CD4-positive, alpha-beta T cell treated with Interleukin-12 subunit alpha and Interleukin-12 subunit beta, for 1 hour (primary cell): ENCODE measurements at places on chromosomes 7 and 10.

DNA sequence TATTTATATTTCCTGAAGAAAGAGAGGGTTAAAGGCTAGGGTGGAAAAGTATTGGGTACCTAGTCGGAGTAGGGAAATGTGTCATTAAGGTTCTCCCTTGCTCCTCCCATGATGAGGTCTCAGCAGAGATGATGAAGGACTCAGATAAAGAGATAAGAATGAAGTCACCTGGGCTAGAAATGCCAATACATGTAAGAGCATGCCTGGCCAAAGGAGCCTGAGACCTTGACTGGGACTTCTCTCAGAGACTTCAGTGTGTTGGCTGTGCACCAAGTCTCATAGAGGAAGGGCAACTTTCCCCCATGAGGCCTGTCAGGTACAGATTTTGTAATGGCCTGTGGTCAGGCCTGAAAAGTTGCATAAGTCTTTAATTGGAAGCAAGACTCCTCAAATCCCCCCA is 361.0 kb upstream of the CDC14C start:
- no peak for DNase-seq

GRCh38 chr10:4061441-4061951 is 276.5 kb upstream of the KLF6 start:
- DNase-seq = no peak

GRCh38 chr10:63702092-63702491 is 180.9 kb downstream of the REEP3 start:
- no peak for DNase-seq

- no peak for DNase-seq
These were observed 176.8 kb downstream of the PRKG1 start for GRCh38 chr10:51251110-51251509.

GRCh38 chr7:106666353-106666752 is 5.4 kb upstream of the CCDC71L start:
- DNase-seq = no peak

DNA sequence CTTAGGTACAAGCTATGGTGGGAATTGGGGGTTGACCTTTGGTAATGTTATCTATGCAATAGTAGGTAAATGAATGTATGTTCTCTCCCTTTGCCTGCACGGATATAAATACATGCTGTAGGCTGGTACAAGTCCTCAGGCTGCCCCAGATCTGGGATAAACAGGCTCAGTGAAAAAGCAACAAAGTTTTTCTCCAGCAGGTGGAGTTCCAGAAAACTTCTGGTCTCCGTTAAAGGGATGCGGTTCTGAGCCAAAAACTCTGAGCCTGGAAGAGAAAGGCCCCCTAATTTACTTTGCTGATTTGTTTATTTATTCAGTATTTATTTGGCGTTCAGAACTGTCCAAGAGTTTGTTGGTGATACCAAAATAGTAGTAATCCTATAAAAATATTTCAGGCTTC is 204.7 kb downstream of the ADRA2A start:
- DNase-seq = no peak

DNA sequence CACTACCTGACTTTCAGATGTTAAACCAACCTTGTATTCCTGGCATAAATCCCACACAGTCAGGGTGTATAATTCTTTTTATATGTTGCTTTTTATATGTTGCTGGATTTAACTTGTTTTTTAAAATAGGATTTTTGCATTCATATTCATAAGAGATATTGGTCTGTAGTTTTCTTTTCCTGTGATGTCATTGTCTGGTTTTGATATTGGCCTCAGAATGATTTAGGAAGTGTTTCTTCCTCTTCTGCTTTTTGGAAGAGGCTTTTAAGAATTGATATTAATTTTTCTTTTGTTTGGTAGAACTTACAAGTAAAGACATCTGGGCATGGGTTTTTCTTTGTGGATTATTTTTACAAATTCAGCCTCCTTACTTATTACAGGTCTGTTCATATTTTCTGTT is 93.1 kb downstream of the CARD11 start:
- DNase-seq = no peak
